Stimulated activated CD4-positive, alpha-beta T cell treated with anti-CD3 and anti-CD28 coated beads, Interleukin-2, amount 100 ng/mL, for 48 hours (primary cell): ENCODE measurements at places on chromosomes 2 and 18.

- DNase-seq, result no peak
Observed at GRCh38 chr2:116724550-116724949, 1089.9 kb upstream of the DDX18 start.

- no peak for DNase-seq
Observed at GRCh38 chr2:238341536-238341935, 21.2 kb downstream of the TRAF3IP1 start.

- no peak for DNase-seq
Observed at GRCh38 chr2:15300624-15301573, 260.2 kb downstream of the NBAS start.

- DNase-seq, result no peak
Observed at GRCh38 chr2:150371044-150371818, 116.2 kb downstream of the RND3 start.

- DNase-seq, result no peak
Observed at GRCh38 chr2:83113953-83114352, 1345.1 kb downstream of the SUCLG1 start.
